Suprapubic skin (tissue), 4 donors: ENCODE measurements at places on chromosomes 12 and 14.

DNA sequence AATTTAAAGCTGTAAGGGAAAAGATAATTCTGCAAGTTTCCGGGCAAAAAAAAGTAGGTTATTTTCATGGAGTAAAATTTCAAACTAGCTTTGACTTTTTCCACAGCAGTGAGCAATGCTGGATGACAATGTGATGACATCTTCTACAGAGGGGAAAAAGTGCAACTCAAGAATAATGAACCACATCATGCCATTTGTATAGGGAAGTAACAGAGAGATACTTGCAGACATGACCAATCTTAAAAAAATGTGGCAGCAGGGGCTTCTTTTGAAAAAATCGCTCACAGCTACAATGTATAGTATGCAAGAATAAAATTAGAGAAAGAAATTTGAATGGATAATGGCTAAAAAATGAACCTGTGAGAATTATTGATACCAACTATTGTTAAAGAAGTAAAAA is 115.5 kb downstream of the DHRS2 start:
- H3K27ac ChIP-seq, result no peak overlapping the region
- no peak for DNase-seq
- H3K4me1 ChIP-seq, result no peaks in the 10 kb centered on the region
- H3K27me3 ChIP-seq, result no peaks in the 10 kb centered on the region

DNA sequence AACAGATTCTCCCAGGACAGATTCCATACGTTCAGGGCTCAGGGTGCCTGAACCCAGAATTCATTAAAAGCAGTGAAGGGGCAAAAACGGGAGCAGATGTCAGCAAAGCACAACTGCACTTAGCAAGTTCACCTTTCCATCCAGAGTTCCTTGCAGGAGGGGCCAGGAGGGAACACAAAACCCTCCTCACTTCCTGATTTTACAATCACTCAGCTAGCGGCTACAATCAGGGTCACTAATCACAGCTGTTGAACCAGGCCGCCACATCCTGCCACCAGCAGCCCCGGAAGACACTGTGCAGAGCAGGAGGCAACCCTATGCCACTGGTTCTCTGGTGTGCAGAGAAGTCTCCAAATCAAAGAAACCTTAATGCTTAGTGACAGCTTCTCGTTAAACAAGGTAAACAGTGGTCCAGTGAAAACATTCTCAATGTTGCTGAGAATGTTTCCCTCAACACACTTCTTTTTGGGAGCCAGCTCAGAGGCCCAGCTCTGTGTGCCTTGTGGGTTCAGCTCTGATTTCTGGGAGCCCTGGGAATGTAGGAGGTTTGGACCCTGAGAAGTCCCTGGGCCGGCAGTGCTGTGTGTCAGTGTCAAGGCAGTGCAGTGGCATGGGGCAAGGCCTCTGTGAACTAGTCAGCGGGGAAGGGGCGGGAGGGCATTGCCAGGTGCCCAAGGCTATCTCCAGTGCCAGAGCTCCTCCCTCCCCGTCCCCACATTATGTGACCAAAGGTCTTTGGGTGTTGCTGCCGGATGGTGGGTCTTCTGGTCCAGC is 54.5 kb downstream of the VCPKMT start:
- peaks cover 35% of the 10 kb centered on the region for H3K4me1 ChIP-seq
- peak overlapping the region; percentile 80 for H3K27ac ChIP-seq
- no peaks in the 10 kb centered on the region for H3K27me3 ChIP-seq
- no peak overlapping the region for H3K4me3 ChIP-seq
- H3K36me3 ChIP-seq, result no peaks in the 10 kb centered on the region

- no peak overlapping the region for H3K27ac ChIP-seq
- peak; percentile 77 for DNase-seq
- H3K4me3 ChIP-seq, result no peak overlapping the region
- H3K27me3 ChIP-seq, result peaks cover 18% of the 10 kb centered on the region
- no peaks in the 10 kb centered on the region for H3K4me1 ChIP-seq
These were observed 321.0 kb upstream of the RTL1 start for GRCh38 chr14:101224356-101225156.

GRCh38 chr14:73189651-73190050 is 47.7 kb upstream of the PAPLN start:
- no peaks in the 10 kb centered on the region for H3K4me1 ChIP-seq
- DNase-seq, result no peak
- no peak overlapping the region for H3K27ac ChIP-seq
- H3K4me3 ChIP-seq, result no peak overlapping the region
- peaks cover 69% of the 10 kb centered on the region for H3K36me3 ChIP-seq

GRCh38 chr12:58932806-58933681 is 12.7 kb upstream of the LRIG3 start:
- DNase-seq, result no peak
- no peak overlapping the region for H3K27ac ChIP-seq
- H3K4me1 ChIP-seq, result no peaks in the 10 kb centered on the region
- H3K4me3 ChIP-seq, result no peak overlapping the region
- no peaks in the 10 kb centered on the region for H3K27me3 ChIP-seq
- no peaks in the 10 kb centered on the region for H3K36me3 ChIP-seq

- H3K36me3 ChIP-seq, result peaks cover 36% of the 10 kb centered on the region
- no peak for DNase-seq
- no peak overlapping the region for H3K4me3 ChIP-seq
- no peaks in the 10 kb centered on the region for H3K27me3 ChIP-seq
- H3K27ac ChIP-seq, result peak overlapping the region; percentile 4
These were observed 27.7 kb downstream of the MAX start for GRCh38 chr14:65074449-65075150.

GRCh38 chr14:95034788-95035187 is 122.5 kb downstream of the DICER1 start:
- H3K27me3 ChIP-seq, result no peaks in the 10 kb centered on the region
- H3K27ac ChIP-seq, result no peak overlapping the region
- H3K4me1 ChIP-seq, result no peaks in the 10 kb centered on the region
- no peak overlapping the region for H3K4me3 ChIP-seq

- no peak for DNase-seq
- H3K27me3 ChIP-seq, result no peaks in the 10 kb centered on the region
- H3K4me3 ChIP-seq, result peak within 1 kb of the TSS; percentile 98
- peak within 1 kb of the TSS; percentile 75 for H3K27ac ChIP-seq
- H3K4me1 ChIP-seq, result peaks cover 77% of the 10 kb centered on the region
These were observed at the start of gene INF2 for GRCh38 chr14:104689109-104689880. Gene INF2 (plus strand): TSS chr14:104689618. CDS start chr14:104701366, 11,748 bp downstream.

GRCh38 chr12:69915964-69916363 is 90.9 kb downstream of the MYRFL start:
- H3K27me3 ChIP-seq, result no peaks in the 10 kb centered on the region
- no peaks in the 10 kb centered on the region for H3K4me1 ChIP-seq
- no peak overlapping the region for H3K4me3 ChIP-seq
- DNase-seq, result no peak
